ENCODE measurements at places on chromosomes 13 and 19.

- DNase-seq = no peak
Measured at GRCh38 chr19:50717891-50718254, 1.7 kb downstream of the SHANK1 start.

- no peak for DNase-seq
Measured at GRCh38 chr19:51637362-51637978, 7.3 kb upstream of the SIGLEC5 start.

- no peak for DNase-seq
Measured at GRCh38 chr13:63208826-63209225, 1793.2 kb upstream of the PCDH20 start.

DNA sequence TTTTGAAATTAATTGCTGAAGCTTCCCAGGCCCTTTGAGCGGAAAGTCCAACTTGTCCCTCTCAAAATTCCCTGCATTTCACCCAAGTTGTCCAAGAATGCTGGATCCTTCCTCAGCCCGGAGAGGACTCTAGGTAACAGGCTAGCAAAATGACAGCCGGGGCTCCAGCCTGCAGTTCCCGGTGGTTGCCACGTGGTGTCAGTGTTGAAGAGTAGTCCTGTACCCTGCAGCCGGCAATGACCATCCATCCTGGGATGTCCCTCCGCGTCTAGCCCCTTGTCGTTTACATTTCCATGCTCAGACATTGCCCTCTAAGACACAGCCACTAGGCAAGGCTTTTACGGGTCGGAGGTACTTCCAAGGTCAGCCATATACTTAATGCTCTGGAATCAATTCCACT, 31.4 kb upstream of the MTIF3 start:
- DNase-seq = no peak

GRCh38 chr13:26495750-26496149, 61.7 kb upstream of the WASF3 start:
- no peak for DNase-seq

- DNase-seq = no peak
Measured at GRCh38 chr13:30708541-30708940, 26.8 kb upstream of the ALOX5AP start.

- no peak for DNase-seq
Measured at GRCh38 chr13:96041326-96042110, 11.7 kb downstream of the UGGT2 start.

Data from NCI-H187 treated with DMSO at 0.1 percent for 48 hours (cell line).